Upper lobe of left lung (tissue), 6 donors: ENCODE measurements at places on chromosomes 16 and 17. TPM values are rescaled to one million over a fixed set of nuclear protein-coding genes. Genes with fewer than 3 reads are reported as not detected.
A peak's percentile ranks its signal among the peaks of the same experiment; 100 is the strongest.

GRCh38 chr17:81488276-81488860, 24.2 kb downstream of the ACTG1 start:
- peaks cover 20% of the 10 kb centered on the region for H3K4me1 ChIP-seq
- peak overlapping the region; percentile 87 for H3K27ac ChIP-seq
- no peaks in the 10 kb centered on the region for H3K36me3 ChIP-seq
- no peaks in the 10 kb centered on the region for H3K27me3 ChIP-seq
- peak overlapping the region; percentile 71 for H3K4me3 ChIP-seq

- H3K27ac ChIP-seq: no peak overlapping the region
- no peaks in the 10 kb centered on the region for H3K36me3 ChIP-seq
- H3K4me3 ChIP-seq: no peak overlapping the region
Observed at GRCh38 chr17:81315129-81315884, 20.2 kb upstream of the SLC38A10 start.

Gene MYH2
- not detected for total RNA-seq

DNA sequence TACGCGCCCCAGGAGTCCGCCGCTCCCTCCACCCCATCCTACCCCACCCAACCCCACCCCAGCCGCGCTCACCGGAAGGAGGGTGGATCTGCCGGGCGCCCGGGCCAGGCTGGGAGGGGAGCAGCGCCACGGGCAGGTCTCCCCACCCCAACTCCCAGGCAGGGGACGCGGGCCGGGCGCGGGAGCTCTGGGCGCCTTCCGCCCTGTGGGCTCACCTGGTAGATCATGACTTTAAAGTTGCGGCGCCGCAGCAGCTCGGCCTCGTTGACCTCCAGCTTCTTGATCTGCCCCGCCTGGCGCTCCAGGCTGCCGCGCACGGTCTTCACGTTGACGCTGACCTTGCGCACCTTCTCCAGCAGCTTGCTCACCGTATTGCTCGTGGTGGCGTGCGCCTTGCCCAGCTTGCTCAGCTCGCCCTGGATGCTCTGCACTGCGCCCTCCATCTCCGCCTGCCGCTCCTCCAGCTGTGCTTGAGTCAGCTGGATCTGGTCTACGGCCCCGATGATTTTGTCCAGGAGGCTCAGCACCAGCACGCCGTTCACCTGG, 571 bp downstream of the CAVIN1 start:
- peak overlapping the region; percentile 92 for H3K27ac ChIP-seq
- H3K36me3 ChIP-seq: no peaks in the 10 kb centered on the region
- no peak for DNase-seq
- H3K4me1 ChIP-seq: peaks cover 32% of the 10 kb centered on the region

Gene ABCA8
- total RNA-seq: 26.2 TPM

DNA sequence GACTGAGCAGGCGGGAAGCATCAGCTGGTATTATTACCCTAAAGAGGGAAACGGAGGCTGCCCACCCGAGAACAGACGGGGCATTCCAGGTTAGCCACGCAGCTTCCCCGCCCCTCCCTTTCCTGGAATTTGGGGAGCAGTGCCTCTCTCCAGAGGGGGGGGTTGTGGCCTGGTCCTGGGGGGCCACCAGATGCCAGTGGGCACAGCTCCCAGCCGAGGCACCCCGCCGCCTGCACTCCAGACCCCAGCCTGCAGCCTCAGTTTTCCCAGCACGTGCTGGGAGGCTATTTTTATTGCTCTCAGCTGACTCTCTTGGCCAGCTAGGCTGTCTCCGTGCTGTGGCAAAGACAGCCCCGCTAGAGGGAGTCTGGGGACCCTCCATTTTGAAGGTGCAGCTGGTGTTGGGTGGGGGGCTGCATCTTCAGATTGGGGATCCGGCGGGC, 62.7 kb upstream of the GSE1 start:
- no peaks in the 10 kb centered on the region for H3K27me3 ChIP-seq
- DNase-seq: no peak
- H3K27ac ChIP-seq: no peak overlapping the region

DNA sequence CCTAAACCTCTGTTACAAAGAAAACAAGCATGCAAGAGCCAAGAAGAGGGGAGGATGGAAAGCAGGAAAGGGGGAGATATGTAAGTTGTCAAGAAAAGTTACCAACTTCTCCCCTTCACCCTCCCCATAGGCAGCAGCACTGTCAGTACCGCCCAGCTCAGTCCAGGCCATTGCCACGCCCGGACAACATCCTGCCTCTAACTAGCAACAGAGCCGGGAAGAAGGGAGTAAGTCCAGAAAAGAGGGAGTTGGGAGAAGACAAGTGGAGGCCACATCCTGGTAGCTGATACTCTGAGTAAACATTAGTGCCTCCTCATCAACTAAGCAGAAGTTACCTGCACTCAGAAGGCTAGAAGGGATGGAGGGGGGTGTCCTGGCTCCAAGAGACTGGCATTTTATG, 113.6 kb downstream of the SMG6 start:
- peaks cover 17% of the 10 kb centered on the region for H3K36me3 ChIP-seq
- H3K27me3 ChIP-seq: no peaks in the 10 kb centered on the region
- peak overlapping the region; percentile 54 for H3K27ac ChIP-seq

DNA sequence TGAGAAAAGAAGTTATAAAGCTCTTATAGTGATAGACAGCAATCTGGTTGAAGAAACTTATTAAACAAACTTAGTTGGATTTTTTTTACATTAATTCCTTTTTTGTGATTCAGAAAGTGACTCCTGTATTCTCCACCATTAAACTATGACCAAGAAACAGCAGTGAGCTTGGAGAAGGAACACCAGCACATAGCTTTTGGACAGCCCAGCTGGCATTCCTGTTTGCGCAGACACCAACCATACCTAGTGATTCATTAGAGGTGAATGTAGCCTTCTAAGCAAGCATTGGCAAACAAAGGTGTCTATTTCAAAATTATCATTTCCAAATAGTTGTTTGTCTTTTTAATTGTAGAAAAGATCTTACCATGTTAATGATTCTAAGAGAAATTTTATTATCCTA, 94.4 kb downstream of the STXBP4 start:
- H3K4me3 ChIP-seq: no peak overlapping the region
- H3K27ac ChIP-seq: no peak overlapping the region
- no peaks in the 10 kb centered on the region for H3K36me3 ChIP-seq
- DNase-seq: no peak

Gene CACNG5
- total RNA-seq: not detected

DNA sequence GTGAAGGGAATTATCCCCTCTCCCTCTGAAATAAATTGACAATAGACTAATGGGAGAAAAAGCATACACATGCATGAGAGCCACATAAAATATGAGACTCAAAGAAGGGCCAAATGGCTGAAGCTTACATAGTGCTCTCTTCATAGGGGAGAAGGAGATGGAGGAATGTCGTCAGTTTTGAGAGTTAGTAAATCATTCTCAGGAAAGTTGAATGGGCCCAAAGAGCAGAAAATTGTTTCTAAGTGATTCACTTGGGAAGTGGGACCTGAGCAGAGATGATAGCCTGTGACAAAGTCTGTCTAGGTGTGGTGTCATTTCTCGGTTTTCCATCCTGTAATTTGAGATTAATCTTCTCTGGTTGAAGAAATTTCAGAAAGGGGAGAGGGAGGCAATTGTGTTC, 35.0 kb downstream of the BCAS3 start:
- H3K4me1 ChIP-seq: no peaks in the 10 kb centered on the region
- H3K27ac ChIP-seq: no peak overlapping the region
- H3K4me3 ChIP-seq: no peak overlapping the region
- peaks cover 8% of the 10 kb centered on the region for H3K36me3 ChIP-seq
- DNase-seq: no peak

- H3K4me3 ChIP-seq: no peak overlapping the region
- peaks cover 32% of the 10 kb centered on the region for H3K36me3 ChIP-seq
- H3K4me1 ChIP-seq: no peaks in the 10 kb centered on the region
- no peak overlapping the region for H3K27ac ChIP-seq
- peak; percentile 31 for DNase-seq
- H3K27me3 ChIP-seq: no peaks in the 10 kb centered on the region
Observed at GRCh38 chr17:37083456-37083855, 134.7 kb downstream of the AATF start.

GRCh38 chr16:64657316-64658011, 464.4 kb downstream of the CDH11 start:
- DNase-seq: no peak
- no peak overlapping the region for H3K27ac ChIP-seq
- no peaks in the 10 kb centered on the region for H3K36me3 ChIP-seq
- H3K27me3 ChIP-seq: no peaks in the 10 kb centered on the region
- H3K4me1 ChIP-seq: no peaks in the 10 kb centered on the region
- H3K4me3 ChIP-seq: no peak overlapping the region

GRCh38 chr17:78112518-78113471, 15.8 kb downstream of the TMC6 start:
- peak; percentile 96 for DNase-seq
- H3K27ac ChIP-seq: no peak overlapping the region
- no peaks in the 10 kb centered on the region for H3K27me3 ChIP-seq
- peaks cover 47% of the 10 kb centered on the region for H3K36me3 ChIP-seq

Gene CLEC18A
- 5.2 TPM for total RNA-seq

DNA sequence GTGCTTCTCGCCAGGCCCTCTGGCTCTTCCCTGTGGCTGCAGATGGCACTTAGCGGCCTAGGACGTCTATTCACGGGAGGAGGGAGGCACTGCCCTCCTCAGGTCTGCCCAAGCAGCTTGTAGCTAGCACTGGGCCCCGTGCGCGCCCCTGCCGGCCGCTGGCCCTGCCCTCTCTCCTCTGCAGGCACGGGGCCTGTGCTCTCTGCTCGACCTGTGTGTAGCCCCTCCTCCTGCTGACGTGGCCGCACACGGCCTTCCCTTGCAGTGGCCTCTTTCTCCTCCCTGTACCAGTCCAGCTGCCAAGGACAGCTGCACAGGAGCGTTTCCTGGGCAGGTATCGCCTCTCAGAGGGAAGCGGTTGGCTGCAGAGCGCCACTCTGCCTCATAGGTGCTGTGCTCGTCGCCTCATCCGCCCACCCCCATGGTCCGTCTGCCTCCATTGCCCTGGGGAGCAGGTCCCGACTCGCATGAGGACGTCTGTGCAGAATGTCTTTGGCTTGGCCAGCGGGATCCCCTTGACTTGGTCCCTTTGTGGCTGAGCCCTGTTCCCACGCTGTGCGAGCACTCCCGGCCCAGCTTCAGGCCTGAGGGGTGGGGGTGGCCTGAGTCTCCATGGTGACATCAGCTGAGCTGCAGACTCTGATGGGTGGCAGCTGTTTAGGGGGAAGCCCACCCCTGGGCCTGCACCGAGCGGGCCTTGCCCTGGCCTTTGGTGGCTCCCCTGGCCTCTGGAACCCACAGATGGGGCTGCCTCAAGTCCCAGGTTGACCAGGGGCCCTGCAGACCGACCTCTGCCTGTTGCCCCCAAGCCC, 34.6 kb downstream of the TSC2 start:
- no peak overlapping the region for H3K4me3 ChIP-seq
- no peak for DNase-seq
- no peak overlapping the region for H3K27ac ChIP-seq
- H3K36me3 ChIP-seq: no peaks in the 10 kb centered on the region
- peaks cover 19% of the 10 kb centered on the region for H3K4me1 ChIP-seq
- H3K27me3 ChIP-seq: no peaks in the 10 kb centered on the region

DNA sequence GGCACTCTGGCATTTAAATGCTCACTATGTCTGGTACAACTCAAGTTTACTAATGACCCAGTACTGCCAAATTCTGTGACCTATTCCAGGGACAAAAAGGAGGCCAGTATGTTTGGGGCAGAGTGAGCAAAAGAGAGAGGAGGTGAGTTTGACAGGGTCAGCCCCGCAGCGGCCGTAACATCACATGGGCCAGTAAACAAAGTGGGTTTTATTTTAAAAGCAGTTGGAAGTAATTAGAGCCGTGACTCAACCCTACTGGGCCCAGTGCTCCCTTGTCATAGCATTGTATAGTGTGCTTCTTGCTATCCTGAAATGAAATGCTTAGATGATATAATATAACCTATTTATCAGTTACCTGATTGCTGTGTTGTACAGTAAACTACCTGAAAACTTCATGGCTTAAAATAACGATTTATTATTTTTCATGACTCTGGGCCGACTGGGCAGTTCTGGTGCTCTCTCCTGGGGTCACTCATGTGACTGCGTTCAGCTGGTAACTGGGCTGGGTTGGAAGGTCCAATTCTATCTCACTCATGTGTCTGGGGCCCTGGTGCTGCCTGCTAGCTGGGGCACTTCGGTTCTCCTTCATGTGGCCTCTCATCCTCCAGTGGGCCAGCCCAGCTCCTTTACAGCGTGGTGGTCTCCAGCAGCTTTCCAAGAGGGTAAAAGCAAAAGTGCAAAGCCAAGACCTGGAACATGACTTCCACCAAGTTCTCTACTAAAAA, 27.4 kb downstream of the IQCK start:
- H3K4me3 ChIP-seq: no peak overlapping the region
- no peak for DNase-seq
- H3K27ac ChIP-seq: no peak overlapping the region
- no peaks in the 10 kb centered on the region for H3K4me1 ChIP-seq
- no peaks in the 10 kb centered on the region for H3K27me3 ChIP-seq

Gene BRICD5
- 4.0 TPM for total RNA-seq

DNA sequence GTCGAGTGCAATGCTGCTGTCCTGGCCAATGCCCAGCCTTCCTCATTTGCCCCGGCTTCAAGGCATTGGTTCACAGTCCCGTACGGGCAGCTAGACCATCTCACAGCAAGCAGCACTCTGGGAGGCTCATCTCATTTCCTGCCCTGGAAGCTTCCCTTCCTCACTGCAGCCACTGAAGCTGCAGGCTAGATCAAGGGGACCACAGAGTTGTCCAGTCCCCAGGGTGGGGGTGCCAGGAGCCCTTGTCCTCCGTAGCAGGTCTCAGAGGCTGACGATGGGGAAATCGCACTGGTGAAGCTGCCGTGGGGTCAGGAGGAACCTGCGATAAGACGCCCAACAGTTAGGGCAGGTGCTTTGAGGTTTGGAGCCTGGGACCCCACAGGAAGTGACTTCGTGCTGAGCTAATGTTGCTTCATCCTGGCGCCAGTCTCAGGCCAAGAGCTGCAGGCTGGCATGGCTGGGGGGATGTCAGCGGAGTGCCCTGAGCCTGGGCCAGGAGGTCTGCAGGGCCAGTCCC, at the start of gene SPNS3:
Gene SPNS3, plus strand, starts transcription at position 426 of the 517 bp plus-strand sequence. Its CDS starts 28 bp downstream, at position 454.
- H3K27ac ChIP-seq: no peak within 1 kb of the TSS
- peaks cover 12% of the 10 kb centered on the region for H3K4me1 ChIP-seq
- no peaks in the 10 kb centered on the region for H3K27me3 ChIP-seq
- H3K4me3 ChIP-seq: no peak within 1 kb of the TSS

Gene KRTAP4-12
- not detected for total RNA-seq

Gene LRRC36
- total RNA-seq: 35.6 TPM

- H3K4me3 ChIP-seq: no peak overlapping the region
- peaks cover 6% of the 10 kb centered on the region for H3K4me1 ChIP-seq
Observed at GRCh38 chr16:88376835-88377726, 5.7 kb upstream of the ZNF469 start.

Gene FAM171A2
- total RNA-seq: not detected

GRCh38 chr17:39772987-39773934, 35.5 kb downstream of the GRB7 start:
- DNase-seq: no peak
- no peaks in the 10 kb centered on the region for H3K4me1 ChIP-seq
- H3K4me3 ChIP-seq: no peak overlapping the region
- H3K36me3 ChIP-seq: no peaks in the 10 kb centered on the region
- H3K27ac ChIP-seq: no peak overlapping the region
- no peaks in the 10 kb centered on the region for H3K27me3 ChIP-seq

- no peaks in the 10 kb centered on the region for H3K36me3 ChIP-seq
- no peak overlapping the region for H3K4me3 ChIP-seq
- H3K4me1 ChIP-seq: peaks cover under 1% of the 10 kb centered on the region
- H3K27me3 ChIP-seq: no peaks in the 10 kb centered on the region
- no peak for DNase-seq
- H3K27ac ChIP-seq: no peak overlapping the region
Observed at GRCh38 chr17:66679631-66680517, 155.0 kb upstream of the CACNG5 start.
